ENCODE measurements at places on chromosomes 7 and 10.

- no peak for DNase-seq
Measured at GRCh38 chr10:12042409-12042796, 206 bp downstream of the UPF2 start.

DNA sequence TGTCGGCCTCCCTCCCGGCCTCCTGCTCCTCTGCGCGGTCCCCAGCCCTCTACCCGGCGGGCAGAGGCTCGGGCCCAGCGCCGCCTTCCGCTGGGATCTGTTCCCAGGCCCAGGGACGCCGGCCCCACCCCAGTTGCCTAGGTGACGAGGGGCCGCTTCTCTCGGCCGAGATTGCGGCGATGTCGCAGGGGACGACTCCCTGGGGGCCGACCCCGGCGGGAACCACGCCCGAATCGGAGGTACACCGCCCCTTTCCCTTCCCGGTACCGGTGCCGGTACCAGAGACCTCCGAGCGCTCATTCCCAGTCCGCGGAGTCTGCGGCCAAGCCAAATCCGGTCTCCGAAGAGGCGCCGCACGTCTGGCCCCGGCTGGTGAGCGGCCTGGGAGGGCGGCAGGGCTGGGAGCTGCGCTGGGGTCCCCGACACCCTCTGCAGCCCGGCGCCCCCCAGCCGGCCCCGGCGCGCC, at the start of gene CABCOCO1:
Gene CABCOCO1 (plus strand): TSS at position 136 of the 466 bp plus-strand sequence. CDS start 44 bp downstream, at position 180.
- peak; percentile 61 for DNase-seq

GRCh38 chr10:4174197-4174596, 389.2 kb upstream of the KLF6 start:
- DNase-seq, result no peak

- DNase-seq, result no peak
Measured at GRCh38 chr7:6307762-6308161, 35.3 kb upstream of the CYTH3 start.

DNA sequence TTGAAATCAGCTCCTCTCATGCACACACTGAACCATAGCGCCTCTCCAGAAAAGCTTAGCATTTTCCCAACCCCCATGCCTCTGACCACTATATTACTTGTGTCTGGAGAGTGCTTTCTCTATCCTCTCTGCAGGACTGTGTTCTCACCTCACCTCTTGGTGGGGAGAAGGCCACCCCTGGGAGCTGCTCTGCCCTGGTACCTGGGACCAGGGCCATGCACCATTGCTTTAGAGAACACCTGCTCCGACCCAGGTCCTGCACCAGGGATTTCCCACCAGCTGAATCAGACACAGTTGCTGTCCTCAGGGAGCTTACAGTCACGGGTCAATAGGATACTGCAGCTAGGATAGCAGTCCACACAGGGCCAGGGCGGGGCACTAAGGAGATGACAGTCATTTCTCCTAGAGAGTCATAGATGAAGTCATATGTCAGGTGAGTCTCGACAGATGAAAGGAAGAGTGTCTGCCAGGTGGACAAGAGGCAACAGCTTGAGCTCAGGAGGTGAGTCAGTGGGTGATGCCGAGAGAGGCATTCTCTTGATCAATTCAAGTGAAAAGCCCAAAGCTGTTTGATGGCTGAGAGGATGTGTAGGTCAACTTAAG, 619 bp upstream of the LMTK2 start:
- DNase-seq, result no peak

- DNase-seq, result peak; percentile 10
Measured at GRCh38 chr10:44234483-44234875, 150.4 kb downstream of the CXCL12 start.

GRCh38 chr7:24291271-24291670, 7.3 kb downstream of the NPY start:
- no peak for DNase-seq

- DNase-seq, result no peak
Measured at GRCh38 chr10:77374189-77374656, 263.4 kb downstream of the KCNMA1 start.

DNA sequence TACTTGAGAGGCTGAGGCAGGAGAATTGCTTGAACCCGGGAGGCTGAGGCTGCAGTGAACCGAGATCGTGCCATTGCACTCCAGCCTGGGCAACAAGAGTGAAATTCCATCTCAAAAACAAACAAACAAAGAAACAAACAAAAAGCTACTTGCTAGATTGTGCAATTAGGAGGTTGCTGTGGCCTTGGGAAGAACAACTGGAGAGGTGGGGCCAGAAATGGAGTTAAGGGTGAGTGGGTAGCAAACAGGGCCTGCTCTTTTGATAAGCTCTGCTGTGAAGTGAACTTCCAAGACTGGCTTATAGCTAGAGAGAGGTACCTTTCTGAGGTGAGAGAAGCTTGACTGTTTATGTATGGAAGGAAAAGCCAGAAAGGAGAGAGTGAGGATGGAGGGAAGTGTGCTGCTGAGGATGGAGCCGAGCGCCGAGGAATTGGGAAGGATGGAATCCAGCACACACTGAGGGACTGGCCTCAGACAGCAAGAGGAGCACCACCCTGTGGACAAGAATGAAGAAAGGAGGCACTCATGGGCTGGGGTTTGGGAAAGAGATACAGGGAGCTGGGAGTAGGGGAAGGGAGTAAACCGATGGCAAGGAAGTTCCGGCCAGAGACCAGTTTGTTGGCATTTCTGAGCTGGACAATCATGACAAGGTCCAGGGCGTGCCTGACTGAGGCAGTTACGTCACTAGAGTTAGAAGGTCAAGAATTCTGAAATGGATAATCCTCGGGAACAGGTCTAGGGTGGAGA, 7.0 kb upstream of the RPEL1 start:
- DNase-seq, result no peak

DNA sequence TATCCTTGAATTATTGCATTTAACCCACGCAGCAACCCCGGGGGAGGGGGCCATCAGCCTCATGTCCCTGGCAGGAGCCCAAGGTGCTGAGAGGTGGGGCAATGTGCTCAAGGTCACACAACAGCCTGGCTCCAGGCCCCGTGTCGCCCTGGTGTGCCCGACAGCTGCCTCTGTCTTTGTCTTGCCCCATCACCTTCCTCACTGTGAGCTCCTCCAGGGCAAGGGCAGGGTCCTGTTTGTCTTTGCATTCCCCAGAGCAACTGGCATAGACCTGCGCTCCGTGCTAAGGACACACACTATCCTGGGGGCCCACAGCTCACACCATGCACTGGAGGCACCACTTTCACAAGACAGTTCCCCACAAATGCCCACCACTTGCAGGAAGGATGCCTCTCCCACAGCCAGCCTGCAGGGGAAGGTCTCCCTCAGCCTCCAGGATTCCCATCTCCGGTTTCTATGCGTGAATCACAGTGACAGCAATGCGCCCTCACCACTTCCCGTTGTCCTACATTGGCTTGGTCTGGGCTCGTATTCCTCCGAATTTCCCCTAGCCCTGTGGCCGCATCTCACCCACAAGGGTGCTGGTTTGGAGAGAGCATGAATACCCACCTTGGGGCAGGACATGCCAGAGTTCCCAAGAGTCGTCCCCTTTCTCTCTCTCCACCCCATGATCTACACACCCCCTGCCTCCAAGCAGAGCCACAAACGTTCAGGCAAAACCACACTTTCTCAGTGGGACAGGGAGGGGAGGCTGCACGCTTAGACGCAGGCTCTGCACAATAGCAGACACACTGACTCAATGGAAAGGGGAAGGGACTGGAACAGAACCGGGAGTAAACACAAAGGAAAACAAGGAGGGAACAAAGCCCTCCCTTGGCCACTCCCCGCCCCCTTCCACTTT, 10.3 kb downstream of the ITPRIP start:
- DNase-seq, result peak; percentile 93

GRCh38 chr7:46696741-46697140, 775.7 kb upstream of the IGFBP3 start:
- DNase-seq, result no peak

DNA sequence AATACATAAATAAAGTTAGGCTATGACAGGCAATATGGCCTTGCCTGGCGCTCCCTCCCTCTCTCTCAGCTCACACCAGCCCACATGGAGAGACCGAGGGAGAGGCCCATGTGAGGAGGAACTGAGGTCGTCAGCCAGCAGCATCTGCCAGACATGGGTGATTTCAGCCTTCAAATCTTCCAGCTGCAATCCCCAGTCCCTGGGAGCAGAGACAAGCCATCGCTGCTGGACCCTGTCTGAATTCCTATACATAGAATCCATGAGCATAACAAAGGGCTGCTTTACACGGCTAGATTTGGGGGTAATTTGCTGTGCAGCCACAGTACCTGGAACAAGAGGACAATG, 35.6 kb downstream of the ANKRD16 start:
- DNase-seq, result no peak

GRCh38 chr7:110637252-110637651, 453.7 kb upstream of the LRRN3 start:
- DNase-seq, result no peak

DNA sequence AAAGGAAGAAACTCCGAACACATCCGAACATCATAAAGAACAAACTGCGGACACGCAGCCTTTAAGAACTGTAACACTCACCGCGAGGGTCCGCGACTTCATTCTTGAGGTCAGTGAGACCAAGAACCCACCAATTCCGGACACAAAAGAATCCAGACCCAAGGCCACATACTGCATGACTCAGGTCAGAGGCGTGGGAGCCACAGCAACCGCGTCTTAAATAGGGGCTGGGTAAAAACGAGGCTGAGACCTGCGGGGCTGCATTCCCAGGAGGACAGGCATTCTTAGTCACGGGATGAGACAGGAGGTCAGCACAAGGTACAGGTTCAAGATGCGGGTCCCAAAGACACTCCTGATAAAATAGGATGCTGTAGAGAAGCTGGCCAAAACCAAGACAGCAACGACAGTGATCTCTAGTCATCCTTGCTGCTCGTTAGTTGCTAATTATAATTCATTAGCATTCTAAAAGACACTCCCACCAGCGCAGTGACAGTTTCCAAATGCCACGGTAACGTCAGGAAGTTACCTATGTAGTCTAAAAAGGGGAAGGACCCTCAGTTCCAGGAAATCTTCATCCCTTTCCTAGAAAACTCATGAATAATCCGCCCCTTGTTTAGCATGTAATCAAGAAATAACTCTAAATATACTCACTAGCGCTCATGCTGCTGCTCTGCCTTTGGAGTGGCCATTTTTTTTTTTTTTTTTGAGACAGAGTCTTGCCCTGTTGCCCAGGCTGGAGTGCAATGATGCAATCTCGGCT, 19.3 kb downstream of the AP5Z1 start:
- peak; percentile 45 for DNase-seq

- DNase-seq, result no peak
Measured at GRCh38 chr7:82167558-82168314, 275.8 kb downstream of the CACNA2D1 start.

- DNase-seq, result no peak
Measured at GRCh38 chr7:90701021-90701420, 104.9 kb downstream of the CDK14 start.

- DNase-seq, result no peak
Measured at GRCh38 chr7:141184532-141185190, 110.8 kb downstream of the TMEM178B start.

Measured in astrocyte of the spinal cord (primary cell).